ENCODE measurements at places on chromosomes 7 and 10.

- DNase-seq: no peak
Measured at GRCh38 chr7:150719960-150720891, 3.8 kb downstream of the GIMAP1 start.

GRCh38 chr10:131445623-131446022 is 134.1 kb upstream of the TCERG1L start:
- no peak for DNase-seq

DNA sequence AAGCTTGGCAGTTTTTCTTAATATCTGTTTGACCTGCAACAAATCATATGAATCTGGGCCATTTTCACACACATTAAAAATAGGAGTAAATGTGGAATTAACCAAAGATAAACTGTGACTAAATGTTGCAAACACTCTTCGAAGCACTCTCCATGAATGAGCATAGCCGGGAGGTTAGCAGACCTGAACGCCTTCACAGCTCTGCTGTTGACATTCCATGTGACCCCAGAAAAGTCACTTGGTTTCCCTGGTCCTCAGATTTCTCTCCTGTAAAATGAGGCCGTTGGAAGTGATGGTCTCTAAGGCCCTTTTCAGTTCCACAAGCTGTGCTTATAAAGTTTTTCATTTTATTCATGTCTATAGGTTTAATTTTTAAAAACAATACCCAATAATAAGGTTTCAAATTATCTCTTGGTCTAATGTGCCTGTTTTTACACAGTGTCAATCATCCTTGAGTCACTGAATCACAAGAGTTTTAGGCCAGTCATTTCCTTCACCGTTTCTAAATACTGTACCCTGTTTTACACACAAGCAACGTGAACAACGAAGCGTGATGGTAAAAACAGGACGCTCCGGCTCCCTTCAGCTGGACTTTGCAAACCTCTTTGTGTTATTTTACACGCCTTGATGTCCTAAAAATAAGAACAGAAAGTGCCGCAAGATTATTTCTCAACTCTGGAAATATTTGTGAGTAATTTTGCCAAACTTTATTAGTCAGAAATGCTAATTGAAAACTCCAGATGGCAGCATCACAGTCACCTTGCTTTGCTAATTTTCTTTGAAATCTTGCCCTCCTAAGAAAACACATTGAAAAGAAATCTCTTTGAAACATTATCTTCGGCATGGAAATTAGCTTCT is 38.6 kb upstream of the MET start:
- no peak for DNase-seq

- no peak for DNase-seq
Measured at GRCh38 chr10:60777696-60778213, 523 bp upstream of the CDK1 start.

DNA sequence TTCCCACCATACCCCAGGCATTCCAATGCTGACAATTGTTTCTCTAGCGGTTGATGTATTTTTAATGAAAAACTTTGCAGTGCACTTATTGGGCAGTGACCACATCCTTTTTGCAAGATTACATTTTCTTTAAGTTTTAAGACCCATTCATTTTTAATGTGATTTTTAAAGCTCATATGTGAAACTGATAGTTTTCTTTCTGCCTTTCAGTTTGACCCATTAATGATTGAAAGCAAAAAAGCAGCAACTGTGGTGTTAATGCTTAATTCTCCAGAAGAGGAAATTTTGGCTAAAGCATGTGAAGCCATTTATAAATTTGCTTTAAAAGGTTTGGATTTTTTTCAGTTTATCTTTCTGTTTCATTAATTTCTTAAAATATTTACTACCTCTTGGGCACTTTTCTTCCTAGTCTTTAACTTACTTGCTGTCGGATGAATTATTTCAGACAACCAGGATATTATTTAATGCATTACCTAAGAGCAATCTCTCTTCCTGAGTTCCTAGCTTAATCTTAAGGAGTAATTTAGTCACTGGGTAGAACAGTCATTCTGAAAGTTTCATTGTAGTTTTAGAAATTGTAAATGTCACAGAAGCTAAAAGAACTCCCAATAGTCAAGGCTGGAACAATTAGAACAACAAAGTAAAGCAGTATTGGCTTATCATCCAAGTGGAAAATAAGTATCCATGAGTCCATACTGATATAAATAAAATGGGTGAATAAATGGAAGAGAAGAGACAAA is 18.3 kb downstream of the ARMC3 start:
- DNase-seq: no peak

DNA sequence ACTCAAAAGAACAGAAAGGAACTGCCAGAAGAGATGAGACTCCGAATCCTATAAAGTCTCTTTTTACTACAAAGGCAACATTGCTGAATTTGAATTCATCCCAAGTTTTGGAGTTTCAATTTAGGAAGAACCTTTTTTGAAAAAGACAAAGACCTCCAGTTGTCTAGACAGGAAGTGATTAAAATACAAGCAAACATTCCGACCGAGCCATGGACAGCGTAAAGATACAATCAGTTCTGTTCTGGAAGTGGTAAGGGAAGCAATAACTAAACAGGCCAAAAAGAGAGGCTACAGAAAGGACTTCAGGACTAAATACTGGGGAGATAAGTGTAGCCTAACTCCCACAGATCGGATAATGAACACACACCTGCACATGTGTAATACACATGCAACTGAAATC is 101.0 kb downstream of the SMURF1 start:
- DNase-seq: no peak

DNA sequence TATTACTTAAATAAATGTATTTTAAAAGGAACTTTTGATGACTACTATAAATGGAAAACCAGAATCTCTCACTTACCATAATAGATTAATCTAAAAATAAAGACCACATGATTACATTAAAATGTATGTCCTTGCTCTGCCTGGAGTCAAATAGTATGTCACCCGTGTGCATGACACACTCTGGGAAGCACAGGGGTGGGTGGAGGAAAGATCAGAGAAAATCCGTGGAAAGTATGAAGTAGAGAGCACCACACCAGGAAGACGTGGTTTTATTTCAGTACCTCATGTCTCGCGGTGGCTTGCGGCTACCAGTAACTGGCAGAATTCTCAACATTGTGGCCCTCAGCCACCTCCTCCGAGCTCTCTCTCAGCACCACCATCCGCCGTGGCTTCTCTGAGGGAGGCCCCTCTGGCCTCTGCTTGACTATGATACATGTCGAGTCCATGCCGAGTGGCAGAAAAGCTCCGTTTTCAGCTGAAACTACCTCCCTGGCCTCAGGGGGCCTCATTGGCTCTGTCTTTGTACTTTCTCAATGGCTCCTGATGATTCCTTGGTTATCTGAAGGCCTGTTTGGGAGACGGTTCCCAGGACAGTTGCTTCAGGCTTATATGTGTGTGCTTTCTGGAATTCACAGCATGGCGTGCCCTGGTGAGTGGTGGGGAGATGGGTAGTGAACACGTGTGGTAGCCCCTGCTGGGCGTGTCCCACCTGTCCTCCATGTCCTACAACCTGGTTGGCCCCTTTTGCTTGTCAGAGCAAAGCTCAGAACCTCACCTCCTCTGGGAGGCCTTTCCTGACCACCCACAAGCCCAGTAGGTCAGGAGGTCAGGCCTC is 49.8 kb downstream of the LHPP start:
- DNase-seq: no peak

DNA sequence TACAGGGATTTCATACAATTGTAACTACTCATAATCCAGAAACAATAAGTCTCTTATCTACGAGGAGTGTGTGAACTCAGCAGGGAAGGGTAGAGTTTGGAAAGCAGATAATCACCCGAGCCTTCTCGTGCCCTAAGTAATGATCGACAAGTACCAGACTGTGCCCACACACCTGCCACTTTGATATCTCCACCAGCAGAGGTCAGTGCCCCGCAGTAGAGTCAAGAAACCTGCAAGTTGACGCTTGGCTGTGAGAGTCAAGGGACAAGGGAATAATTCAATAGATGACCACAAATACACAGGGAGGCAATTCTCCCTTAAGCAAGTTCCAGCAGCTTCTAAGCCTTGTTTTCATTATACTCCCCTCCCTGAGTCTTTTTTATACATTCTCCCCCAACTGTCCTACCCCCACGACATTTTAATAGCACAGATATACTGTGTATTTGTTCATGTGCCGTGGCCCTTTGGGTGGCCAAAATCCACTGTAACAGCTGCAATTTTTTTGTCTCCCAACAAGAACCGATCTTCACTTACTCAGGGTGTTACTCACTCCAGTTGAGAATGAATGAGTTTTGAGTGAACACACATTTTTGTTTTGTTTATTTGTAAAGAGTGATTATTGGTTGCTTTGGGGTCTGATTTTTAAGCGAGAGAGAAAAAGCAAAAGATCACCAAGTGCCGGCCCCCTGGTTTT is 106.9 kb upstream of the RHEB start:
- DNase-seq: no peak

DNA sequence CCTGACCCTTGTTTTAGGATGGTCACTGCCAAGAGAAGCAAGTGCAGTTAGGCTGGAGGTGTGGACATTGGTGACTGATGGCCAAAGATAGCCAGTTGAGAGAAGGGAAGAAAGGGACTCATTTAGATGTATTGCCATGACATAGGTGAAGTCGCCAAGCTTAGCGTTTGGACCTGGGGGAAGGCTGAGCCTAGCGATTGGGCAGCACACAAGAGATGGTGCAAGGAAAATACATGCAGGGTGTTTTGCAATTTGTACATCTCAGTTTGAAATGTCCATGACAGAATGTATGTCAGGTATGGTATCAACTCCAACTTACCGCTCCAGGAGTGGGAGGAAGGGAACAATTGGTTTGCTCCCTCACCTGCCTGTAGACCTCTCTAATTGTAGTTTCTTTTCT is 134.3 kb downstream of the MAPK8 start:
- no peak for DNase-seq

GRCh38 chr10:10734356-10735064 is 283.2 kb upstream of the CELF2 start:
- DNase-seq: peak; percentile 2

- DNase-seq: no peak
Measured at GRCh38 chr7:19939746-19940145, 166.3 kb upstream of the TMEM196 start.

DNA sequence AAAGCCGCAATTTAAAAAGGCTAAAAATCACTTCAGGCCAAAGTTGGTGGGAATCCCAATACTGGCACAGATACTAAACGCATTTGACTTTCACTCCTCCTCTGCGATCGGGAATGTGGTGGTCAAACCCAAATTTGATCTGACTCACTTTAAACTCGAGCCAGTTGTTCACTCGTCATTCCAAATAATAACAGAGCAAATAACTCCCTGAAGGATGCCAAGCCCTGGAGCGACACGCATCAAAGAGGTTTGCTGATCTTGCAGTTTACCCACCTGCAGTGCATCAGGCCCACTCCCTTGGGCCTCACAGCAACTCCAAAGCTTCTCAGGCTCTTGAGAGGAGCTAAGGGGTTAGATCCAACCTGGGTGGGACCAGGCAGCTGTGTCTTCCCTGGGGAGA is 12.2 kb downstream of the PTN start:
- DNase-seq: no peak

GRCh38 chr7:21996641-21997040 is 50.9 kb upstream of the CDCA7L start:
- no peak for DNase-seq

- DNase-seq: no peak
Measured at GRCh38 chr10:78164702-78165101, 131.0 kb downstream of the RPS24 start.

- no peak for DNase-seq
Measured at GRCh38 chr7:44849885-44850544, 2.1 kb upstream of the H2AZ2 start.

DNA sequence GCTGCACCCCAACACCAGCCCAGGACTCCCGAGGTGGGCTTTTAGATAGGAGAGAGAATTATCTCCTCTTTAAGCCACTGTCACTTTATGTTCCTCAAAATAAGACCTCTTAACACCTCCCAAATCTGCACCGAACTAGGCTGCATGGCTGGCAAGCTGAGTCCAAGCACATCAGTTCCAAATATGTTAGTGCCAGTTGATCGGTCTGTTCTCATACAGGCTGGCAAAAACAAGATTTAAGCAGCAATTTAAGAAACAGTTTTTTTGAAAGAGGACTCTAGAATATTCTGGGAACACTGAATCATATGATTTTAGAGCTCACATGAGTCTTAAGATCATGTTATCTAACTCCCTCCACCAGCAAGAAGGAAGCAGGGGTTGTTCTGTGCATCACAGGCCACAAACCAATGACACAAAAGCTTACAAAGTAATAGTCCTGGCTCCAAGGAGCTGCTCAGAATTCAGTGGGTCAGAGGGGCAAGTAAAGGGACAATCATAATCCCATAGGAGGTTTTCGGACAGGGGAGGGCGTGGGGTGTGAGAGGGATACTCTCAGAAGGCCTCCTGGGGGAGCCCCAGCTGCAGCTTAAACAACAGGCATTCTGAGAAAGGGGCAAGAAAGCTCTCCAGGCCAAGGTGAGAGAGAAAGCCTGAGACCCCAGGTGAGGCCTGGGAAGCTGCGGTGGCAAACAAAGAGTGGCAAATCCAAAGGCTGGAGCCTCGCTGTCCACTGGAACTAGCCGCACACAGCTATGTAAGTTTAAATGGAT is 7.1 kb downstream of the COBL start:
- no peak for DNase-seq

- DNase-seq: no peak
Measured at GRCh38 chr7:46558482-46559193, 637.6 kb upstream of the IGFBP3 start.

- DNase-seq: no peak
Measured at GRCh38 chr7:32075612-32076011, 5.4 kb upstream of the PDE1C start.

GRCh38 chr10:69744971-69745370 is 56.7 kb upstream of the COL13A1 start:
- DNase-seq: no peak

DNA sequence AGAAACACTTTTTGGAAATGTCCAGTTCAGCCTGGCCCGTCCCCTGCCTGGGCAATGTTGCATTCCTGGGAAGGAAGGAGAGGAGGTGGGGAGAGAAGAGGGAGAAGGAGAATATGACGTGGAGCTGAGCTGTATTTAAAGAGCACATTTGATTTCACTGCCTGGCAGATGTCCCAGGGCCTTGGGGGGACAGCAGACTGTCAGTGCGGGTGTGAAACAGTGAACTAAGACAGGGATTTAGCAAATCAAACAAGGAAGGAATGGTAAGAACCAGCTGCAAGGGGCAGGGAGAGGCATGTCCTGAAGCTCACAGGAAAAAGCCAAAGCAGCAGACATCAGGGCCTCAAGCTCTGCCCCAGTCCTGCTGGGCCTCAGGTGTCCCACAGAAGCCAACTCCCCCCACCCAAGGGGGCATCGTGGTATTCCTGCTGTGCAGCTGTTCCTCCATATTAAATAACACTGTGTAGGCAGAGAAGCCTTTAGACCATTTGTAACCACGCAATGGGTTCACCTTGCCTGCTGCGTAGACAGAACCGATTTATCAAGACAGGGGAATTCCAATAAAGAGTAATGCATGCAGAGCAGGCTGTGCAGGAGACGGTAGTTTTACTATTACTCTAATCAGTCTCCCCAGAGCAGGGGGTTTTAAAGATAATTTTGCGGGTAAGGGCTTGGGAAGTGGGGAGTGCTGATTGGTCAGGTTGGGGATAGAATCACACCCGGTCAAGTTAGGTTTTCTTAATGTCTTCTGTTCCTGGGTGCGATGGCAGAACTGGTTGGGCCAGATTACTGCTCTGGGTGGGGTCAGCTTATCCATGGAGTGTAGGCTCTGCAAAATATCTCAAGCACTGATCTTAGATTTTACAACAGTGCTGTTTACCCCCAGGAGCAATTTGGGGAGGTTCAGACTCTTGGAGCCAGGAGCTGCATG is 18.3 kb downstream of the LEP start:
- DNase-seq: no peak

- no peak for DNase-seq
Measured at GRCh38 chr7:128151635-128152034, 89.4 kb upstream of the LEP start.
